Myocyte (in vitro differentiated cells): ENCODE measurements at places on chromosomes 3 and 15.

GRCh38 chr3:151903501-151903991 is 30.1 kb downstream of the SUCNR1 start:
- DNase-seq: peak; percentile 62

DNA sequence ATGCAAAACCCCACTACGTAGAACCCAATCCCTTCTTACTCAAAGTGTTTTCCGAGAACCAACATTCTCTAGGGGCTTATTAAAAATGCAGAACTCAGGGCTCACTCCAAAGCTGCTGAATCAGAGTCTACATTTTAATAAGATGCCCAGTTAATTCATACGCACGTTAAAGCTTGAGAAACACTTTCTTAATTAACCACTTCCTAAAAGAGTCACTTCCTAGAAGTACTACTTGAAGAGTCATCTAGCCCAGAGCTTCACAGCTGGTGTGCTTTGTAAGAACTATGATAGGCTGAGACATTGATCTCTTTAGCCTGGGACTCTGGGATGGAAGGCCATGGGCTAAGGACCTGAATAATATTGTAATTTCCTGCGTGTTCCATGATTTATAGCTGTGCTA is 9.0 kb downstream of the COL6A5 start:
- DNase-seq: no peak

DNA sequence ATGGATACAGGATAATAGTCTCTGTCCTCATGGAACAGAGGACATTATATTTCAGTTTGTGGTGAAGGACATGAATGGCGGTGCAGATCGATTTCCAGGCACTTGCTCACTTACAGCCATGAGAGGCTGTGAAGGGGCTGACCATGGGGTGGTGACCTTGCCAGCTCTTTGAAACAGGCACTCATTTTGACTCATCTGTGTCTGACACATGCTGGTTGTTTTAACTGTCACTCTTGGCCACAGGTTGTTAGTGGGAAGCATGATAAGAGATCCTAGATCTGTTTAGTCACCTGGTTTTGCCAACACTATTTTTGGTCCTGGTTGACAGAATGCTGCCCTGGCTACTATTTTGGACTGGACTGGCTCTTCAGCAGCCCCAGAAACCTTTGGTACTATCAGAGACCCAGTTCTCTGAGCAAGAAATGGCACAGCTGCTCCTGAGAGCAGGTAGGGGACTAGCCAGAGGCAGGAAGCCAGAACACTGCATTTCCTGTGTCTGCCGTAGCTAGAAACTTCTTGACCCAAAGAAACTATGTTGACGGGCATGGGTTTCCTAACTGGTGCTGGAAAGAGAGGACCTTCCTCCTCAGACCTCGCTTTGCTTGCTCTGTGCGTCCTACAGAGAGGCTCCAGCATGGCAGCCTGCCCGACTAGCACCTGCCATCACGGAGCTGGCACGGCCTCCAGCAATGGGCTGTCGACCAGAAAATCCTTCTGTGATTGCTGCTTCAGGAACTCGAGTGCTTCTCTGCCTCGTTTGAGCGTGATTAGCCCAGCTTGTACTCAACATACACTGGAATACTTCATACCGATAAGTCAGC is 6.3 kb downstream of the PXYLP1 start:
- DNase-seq: peak; percentile 88

DNA sequence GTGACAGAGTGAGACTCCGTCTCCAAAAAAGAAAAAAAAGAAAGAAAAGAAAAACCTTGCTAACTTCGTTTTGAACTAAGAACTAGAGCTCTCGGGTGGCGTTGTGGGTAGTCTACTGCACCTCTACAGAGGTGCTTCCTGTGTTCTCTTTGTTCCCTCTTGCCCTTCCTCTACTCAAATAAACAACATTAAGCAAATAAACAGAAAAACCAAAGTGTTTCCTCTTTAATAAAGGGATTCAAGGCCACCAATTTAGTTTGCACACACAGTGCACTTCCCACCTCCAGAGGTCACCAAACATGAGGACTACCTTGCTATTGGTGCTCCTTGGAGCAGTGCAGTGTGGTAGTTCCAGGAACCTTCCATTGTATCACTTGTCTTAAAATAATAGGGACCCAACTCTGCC is 354.2 kb upstream of the TBL1XR1 start:
- DNase-seq: no peak

DNA sequence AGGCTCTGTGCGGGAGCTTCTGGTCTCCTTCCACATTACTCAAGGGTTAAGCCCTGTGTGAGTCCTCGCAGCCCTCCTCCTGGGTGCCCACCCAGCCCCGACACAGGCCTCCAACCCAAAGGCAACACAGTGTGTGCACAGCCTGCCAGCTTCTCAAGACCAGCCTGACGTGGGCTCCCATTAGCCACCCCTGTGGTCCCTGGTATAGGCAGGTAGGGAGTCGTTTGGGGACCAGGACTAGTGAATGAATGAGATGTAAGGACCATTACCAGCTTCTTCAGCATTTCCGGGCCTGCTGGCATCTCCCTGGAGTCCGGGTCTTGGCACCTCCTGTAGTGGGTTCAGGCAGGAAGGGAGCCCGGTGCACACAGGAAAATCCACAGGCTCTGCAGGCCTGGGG is 20.2 kb upstream of the PLXNA1 start:
- no peak for DNase-seq

DNA sequence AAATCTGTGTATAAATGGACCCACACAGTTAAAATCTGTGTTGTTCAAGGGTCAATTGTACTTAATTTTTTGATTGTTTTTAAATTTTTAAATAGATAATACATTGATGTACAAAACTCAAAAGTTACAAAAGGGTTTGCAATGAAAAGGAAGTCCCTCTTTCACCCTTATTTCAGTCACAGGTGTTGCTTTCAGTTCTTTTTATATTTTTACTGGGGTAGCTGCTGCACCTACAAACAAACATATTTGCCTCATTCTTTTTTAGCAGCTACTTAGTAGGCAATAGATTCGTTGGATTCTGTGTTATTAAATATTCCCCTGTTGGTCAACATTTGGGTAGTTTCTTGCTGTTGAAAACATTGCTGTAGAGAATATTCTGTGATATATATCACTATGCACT is 44.4 kb downstream of the PIAS1 start:
- no peak for DNase-seq

DNA sequence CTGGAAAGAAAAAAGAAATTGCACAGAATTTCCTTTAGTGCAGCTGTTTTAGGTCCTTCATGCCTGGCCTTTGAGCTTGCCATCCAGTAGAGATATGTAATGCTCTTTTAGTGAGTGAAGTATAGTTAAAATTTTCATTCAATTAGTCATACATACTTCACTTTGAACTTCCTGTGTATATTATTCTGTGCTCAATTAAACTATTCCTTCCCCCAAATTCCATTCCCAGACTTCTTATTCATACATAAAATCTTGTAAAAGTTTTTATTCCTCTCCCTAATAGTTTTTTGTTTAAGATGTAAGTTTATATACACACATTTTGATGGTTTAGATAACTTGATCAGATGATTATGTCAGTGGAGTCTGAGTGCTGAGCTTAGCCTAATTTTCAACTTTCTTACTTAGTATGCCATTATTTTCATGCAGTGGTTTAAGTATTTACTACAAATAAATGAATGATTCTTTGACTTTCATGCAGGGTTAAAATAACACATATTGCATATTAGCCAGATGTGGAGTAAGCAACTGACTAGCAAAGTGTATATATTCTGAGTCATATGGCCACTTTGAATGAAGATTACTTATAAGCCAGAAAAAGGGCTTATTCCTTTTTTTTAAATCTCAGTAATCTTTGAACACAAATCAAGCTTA is 42.5 kb upstream of the ABHD10 start:
- DNase-seq: no peak

- DNase-seq: no peak
Measured at GRCh38 chr3:193996221-193996620, 139.7 kb upstream of the HES1 start.

DNA sequence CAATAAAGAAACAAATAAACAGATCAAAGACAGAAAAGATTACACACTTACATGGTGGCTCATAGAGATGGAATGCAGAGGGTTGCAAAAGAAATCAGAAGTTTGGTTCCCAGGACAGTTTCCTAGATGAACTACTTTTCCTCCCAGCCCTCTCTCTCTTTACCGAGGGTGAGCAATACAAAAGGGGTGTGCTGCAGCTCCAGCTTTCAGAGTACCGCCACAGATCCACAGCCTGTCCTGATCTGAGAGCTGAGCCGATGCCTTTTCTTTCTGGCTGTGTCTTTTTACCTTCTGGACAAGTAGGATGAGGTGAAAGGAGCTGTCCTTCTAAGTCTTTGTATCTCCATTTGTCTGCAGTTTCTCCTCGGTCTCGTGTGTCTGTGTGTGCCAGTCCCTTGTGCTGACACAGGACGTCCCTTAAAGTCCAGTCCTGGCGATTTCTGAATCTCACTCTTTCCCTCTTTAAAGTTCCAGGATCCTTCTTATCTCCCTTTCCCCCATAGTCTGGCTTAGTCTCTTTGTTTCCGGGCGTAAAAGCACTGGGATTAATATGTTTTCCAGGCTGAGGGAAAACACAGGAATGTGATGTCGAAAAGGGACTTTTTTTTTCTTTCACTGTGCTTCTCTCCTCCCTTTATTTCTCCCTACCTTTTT is 540 bp downstream of the CCDC80 start:
- DNase-seq: peak; percentile 60

DNA sequence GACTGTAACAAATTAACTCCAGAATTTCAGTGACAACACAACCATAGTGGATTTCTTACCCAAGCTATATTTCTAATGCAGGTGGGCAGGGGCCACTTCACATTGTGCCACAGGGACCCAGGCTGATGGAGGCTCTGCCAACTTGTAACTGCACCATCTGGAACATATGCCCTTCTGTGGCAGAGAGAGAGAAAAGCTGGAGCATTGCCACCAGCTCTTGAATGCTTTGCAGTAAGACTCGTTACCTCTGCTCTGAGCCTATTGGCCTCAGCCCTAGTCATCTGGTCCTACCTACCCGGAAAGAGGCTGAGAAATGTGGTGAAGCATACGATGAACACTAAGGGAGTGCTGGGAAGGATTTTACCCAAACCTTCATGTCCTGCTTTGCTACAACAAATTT is 587.1 kb downstream of the ZNF385D start:
- no peak for DNase-seq

DNA sequence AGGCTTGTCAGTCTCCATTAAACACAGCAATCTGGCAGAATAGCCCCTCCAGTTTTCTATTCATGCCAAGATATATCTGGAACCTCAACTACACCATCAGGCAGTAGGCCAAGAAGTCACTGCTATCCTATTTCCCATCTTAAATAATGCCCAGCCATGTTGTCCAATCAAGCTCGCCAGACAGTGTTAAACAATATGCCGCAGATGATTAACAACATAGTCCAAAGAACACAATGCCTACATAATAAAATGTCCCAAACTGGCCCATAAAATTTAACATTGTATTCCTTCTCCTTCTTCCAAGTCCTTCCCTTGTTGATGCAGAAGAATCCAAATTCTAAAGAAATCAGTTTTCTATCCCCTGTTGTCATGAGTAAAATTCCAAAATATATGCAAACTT is 427.4 kb upstream of the PPP2R3A start:
- DNase-seq: no peak

DNA sequence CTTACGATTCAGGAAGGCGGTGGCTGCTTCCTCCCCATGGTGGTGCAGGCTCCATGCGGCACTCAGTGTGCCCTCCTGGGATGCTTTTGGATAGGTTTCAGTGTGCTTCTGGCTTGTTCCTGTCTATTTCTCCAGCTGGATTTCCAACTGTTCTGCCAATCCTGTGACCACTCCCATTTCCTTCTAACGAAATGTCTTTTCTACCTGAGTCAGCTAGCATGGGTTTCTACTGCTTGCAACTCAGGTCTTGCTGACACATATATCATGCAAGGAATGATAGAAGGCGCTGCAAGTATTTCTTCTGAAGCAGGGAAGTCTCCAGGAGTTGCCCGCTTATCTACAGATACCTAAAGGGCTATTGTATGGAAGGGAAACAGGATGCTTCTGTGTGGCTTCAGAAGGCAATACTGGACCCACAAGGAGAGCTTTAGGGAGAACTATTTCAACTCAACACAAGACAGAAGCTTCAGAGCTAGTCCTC is 244.4 kb downstream of the OPA1 start:
- DNase-seq: no peak

GRCh38 chr3:191051037-191051436 is 148.0 kb upstream of the OSTN start:
- DNase-seq: peak; percentile 56
